NCI-H187 treated with DMSO at 0.1 percent for 48 hours (cell line): ENCODE measurements at places on chromosomes 1 and 21.
A peak's percentile ranks its signal among the peaks of the same experiment; 100 is the strongest.

DNA sequence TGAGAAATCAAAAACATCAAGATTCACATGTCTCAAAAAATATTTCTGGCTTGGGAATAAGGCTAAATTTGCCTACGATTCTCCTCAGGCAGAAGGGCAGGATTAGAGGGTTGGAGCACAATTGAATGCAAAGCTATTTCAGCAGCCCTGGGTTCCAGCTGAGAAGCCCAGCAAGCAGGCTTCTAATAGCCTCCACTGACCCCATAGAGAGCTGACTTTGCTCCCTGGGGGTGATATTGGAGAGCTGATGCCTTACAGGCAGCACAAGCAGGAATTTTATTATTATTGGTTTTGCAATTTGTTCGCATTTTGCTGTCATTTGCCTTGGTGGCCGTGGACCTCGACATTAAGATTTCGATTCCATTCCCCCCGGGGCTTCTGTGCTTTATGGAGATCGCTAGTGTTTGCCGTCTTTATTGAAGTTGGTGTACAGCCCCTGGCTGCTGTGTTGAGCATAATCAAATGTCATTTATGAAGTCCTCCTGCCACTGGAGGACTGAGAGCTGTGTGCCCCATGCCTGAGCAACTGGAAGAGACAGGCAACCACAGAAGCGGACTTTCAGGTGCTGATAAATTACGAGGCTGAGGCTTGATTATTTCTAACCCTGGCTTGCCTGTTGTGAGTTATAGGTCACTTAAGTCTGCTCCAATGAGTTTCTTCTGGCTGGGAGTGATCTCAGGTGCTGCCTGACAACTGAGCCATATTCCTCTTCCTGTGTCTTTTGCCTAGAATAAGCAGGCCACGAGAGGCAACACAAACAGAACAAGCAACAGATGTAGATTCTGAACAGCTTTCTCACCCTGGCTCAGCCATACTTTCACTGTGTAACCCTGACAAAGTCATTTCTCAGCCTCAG is 518.4 kb upstream of the CAMK1G start:
- no peak for DNase-seq

DNA sequence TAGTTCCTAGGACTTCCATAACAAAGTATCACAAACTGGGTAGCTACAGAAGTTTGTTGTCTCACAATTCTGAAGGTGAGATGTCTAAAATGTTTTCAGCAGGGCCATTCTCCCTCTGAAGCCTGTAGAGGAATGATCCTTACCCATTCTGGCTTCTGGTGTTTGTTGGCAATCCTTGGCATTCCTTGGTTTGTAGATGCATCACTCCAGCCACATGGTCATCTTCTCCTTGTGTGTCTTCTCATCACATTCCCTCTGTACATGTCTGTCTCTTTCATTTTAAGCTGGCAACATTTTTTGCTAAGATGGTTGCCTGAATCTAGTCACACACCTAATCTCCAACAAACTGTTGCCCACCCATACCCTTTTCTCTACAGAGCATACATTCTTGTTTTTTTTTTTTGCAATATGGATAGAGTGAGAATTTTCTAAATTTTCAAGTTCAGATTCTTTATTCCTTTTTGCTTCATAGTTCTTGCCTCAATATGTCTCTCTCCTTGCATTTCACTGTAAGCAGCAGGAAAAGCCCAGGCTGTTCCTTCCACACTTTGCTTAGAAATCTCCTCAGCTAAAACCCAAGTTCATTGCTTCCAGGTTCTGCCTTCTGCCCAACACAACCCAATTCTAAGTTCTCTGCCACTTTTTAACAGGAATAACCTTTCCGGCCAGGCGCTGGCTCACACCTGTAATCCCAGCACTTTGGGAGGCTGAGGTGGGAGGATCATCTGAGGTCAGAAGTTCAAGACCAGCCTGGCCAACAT is 18.3 kb downstream of the ZBED6 start:
- DNase-seq, result no peak

DNA sequence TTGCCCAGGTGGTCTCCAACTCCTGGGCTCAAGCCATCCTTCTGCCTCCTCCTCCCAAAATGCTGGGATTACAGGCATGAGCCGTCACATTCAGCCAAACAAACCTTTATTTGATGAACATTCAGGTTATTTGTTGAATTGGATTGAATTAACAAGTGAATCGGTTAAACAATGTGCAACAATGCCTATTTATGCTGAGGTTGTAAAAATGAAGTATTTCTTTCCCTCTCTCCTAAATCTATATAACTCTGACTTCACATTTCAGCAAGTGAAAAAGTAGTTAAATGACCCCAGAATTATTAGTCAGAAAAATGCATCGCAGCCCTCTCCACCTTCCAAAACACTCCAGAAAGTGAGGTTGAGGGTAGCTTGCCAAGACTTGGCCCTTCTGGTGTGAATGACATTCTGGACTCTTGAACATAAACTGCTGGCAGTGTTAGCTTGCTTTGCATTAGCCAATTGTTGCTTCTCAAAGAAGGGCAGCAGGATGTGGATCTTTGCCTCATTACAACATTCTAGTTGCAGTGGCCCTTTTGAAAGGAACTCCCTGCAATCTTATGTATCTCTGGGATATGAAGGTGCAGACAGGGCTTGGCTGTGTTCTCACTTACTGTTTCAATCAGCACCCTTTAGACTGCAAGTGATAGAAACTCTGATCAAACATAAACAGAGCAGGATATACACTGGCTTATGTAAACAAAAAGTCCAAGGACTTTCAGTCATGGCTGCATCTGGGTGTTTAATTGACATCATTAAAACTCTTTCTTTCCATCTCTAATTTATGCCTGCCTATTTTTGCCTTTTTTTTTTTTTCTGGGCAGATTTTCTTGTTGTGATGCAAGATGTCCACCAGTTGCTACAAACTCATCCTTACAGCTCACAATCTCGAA is 22.4 kb downstream of the EDN2 start:
- no peak for DNase-seq

- no peak for DNase-seq
Observed at GRCh38 chr1:233240371-233240770, 55.2 kb downstream of the PCNX2 start.

GRCh38 chr1:41249319-41249718 is 7.2 kb upstream of the SCMH1 start:
- peak; percentile 8 for DNase-seq

DNA sequence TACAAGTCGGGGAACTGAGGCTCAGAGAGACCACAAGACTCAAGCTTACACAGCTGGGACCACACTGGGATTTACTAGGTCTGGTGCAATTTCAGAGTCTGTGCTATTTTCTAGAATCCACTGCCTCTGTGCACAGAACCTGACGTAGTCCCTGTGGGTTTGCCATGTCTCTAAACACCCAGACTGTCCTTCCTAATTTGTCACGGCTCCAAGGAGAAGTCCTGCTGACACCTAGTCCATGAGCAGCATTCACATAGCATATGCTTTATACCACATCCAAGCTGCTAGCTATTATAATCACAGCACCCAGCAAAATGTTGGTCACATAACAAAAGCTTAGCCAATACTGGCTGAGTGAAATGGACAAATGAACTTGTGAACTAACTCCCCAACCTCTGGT is 79.0 kb upstream of the HMGB4 start:
- DNase-seq, result no peak

- DNase-seq, result no peak
Observed at GRCh38 chr1:20448671-20449071, 37.3 kb downstream of the CAMK2N1 start.

- no peak for DNase-seq
Observed at GRCh38 chr21:41663805-41664788, 102.8 kb downstream of the RIPK4 start.

DNA sequence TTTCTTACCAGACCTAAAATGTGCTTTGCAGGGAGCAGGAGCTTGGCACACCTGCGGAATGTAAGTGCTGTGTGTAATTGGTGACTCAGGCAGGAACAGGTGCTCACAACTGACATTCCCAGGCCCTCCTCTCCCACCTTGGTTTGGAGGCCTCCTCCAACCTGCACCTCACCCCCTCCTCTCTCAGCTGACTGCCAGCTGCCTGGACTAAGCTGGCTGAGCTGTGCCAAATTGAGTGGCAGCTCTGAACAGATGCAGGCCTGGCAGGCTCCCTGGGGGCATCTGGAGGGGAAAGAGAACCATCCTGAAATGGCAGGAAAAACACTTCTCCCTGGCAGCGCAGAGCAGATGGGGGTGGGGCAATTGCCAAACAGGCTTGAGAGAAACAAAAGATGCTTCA is 91.7 kb upstream of the PGBD5 start:
- DNase-seq, result peak; percentile 36

GRCh38 chr1:21090463-21090862 is 86.2 kb downstream of the EIF4G3 start:
- DNase-seq, result no peak

DNA sequence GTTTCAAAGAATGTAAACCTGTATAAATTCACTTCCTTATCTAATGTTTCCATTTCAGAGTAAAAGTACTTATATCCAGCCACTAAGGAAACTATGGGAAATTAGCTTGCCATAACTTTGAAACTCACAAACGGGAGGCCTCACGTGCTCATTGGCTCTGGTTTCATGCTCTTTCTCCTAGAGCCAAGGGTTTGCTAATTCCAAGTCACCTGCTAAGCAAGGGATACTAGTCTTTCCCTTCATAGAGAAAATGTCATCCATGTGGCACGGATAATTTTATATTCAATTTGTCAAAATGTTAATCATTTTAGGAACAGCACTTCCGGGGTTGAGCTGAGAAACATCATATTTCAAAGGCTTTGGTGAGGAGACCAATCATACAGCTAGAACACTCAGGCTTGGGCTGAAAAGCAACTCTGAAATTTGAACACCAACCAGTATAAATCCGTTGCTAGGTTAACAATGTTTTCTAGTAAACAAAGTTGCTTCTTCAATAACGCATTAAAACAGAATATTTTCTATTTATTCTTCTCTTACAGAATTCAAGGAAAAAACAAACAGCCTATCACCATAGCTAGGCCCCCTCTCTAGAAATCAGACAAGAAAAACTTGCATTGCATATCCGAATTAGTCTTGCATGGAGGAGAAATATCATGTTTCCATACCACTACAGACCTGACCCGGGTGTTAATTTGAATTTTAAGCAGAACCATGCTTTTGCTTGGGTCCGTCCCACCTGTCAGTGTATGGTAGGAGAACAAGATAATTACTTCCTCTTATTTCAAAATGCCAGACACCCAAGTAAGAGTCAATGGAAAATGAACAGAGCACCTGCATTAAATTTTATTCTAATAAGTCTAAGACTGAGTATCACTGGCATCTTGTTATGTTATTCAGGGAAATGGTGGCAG is 196.1 kb upstream of the ESRRG start:
- DNase-seq, result no peak

GRCh38 chr1:34406377-34406776 is 229.7 kb downstream of the C1orf94 start:
- no peak for DNase-seq

DNA sequence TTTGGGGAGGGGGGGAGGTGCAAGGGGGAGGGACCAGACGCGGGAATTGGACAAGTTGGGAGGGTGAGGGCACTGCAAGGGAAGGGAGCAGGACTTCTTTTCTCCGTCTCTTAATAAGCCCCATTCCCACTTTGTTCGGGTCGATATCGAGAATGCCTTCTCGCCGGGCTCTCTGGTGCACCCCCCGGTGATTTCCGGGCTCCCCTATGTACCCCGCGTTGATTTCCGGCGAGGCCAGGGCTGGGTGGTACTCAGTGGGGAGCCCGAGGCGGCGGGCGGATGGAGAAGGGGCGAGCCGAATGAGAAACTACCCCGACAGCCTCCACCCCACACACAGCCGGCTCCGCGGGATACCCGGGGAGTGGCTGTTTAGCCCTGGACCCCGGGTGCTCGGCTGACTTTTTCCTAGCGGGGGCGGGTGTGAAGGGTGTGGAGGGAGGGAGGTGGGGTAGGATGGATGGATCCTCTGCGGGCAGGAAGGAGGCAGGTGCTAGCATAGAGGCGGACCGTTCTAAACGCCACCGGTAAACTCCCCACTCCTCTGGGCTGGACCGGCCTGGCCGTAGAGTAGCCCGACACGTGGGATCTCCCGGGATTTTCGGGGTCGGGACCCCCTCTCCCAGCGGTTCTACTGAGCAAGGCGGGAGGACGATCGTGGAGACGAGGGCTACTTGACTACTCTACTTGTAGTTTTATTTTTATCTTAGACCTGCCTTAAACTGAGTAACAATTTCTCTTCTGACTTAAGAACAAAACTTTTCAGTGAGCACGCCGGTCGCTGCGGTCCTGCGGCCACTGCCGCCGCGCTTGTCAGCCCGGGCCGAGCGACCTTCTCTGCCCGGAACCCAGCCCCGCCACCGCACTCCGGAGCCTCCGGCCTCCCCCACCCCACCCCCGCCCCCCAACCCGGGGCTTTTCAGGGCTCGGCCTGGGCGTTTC is 1.0 kb downstream of the RNF220 start:
- DNase-seq, result no peak

- DNase-seq, result no peak
Observed at GRCh38 chr1:151661751-151662150, 49.9 kb downstream of the SNX27 start.

- DNase-seq, result no peak
Observed at GRCh38 chr1:183094351-183094750, 71.1 kb downstream of the LAMC1 start.

DNA sequence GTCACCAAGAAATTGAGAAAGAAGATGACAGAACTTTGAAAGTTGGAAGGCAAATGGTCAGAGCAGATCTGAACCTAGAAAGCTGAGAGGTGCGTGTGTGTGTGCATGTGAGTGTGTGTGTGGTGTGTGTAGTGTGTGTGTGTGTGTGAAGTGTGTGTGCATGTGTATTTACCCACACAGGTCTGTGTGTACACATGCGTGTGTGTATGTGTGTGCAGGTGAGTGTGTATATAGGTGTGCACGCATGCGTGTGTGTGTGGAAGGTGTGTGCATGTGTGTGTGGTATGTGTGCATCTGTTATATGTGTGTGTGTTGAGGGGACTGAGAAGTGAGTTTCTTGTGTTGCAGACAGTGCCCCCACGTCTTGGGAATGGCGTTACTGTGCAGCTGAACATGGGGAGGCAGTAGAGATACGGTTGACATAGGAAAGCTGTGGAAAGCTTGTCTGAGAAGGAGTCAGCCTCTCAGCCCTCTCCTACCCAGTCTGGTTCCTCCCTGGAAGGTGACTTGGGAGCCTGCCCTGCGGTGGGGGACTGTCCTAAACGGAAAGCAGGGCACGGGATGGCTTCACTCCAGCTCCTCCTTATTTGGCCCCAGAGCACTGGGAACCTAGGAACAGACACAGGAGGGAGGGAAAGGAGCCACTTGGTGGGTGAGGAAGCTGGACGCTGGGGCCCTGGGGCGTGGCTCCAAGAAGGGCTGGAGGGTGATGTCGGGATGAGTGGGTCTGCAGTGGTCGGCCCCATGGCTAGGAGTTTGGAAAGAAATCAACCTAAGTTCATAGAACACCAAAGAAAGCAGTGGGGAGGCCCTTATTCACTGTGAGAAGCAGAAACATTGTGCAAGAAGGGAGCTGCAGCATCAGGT is 97.2 kb downstream of the PCBP3 start:
- DNase-seq, result no peak

- no peak for DNase-seq
Observed at GRCh38 chr1:15122331-15122730, 31.2 kb upstream of the TMEM51 start.
